Fibroblast of skin of left biceps (primary cell): ENCODE measurements at places on chromosomes 12 and 14.

DNA sequence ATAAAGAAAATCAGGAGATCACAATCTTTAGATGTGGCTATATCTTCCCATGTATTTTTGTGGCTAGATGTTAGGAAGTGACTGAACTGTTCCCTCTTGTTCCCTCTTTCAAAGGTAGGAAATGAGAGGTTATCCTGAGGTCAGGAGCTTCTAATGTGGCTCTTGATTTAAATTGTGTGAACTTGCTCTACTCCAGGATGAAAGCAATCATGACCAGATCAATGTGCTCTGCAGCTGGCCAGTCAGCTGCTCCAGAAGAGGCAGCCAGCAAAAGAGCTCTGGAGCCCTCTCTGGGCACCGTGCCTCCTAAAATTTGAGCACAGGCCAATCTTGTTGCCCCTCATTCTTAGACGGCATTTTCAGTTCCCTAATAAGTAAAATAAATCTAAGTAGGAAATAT lies 32.0 kb downstream of the CDK17 start:
- no peak for DNase-seq

DNA sequence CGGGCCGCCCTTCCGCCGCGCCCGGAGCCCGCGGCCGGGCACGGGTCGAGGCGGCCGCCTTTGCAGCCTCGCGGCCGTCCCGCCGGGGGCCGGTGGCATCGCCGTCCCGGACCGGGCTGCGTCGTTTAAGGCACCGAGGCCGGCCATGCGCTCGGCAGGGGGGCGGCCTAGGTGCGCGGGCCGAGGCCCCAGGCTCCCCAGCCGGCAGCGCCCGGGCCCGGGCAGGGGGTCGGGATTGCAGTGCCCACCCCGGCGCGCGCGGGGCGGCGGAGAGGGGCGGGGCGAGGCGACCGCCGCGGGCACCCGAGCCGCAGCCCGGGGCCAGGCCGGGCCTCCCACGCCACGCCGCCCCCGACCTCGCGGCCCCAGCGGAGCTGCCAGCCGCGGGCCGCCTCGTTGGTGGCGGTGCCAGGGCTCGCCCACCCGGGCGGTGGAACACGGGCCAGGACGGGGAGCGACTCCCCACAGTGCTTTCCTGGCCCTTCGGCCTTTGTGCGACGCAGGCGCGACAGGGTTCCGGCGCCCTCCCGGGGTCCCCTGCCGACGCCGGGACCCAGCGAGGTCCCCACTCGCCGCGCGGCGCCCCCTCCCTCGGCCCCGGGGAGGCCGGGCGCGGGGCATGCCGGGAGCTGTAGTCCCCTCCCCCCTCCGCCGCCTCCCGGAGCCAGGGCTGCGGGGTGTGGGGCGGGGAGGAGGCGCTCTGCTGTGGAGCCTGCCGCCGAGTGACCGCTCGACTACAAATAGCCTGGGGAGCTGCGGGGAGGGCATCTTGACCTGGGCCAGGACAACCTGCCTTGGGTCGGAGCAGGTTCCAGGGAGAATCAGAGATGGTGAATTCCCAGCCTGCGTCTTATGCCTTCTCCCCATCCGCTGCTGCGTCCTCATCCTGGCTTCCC lies 769 bp downstream of the FKBP4 start:
- no peak for DNase-seq

GRCh38 chr12:129393357-129393937 lies 510.4 kb downstream of the TMEM132D start:
- no peak for DNase-seq

GRCh38 chr12:40829738-40830144 lies 137.5 kb downstream of the CNTN1 start:
- no peak for DNase-seq

GRCh38 chr12:120230326-120230973 lies 29.5 kb upstream of the RPLP0 start:
- DNase-seq: peak; percentile 89

- no peak for DNase-seq
Measured at GRCh38 chr12:65853489-65854157, 29.3 kb downstream of the HMGA2 start.

GRCh38 chr14:76112889-76113624 lies 38.7 kb upstream of the GPATCH2L start:
- no peak for DNase-seq

DNA sequence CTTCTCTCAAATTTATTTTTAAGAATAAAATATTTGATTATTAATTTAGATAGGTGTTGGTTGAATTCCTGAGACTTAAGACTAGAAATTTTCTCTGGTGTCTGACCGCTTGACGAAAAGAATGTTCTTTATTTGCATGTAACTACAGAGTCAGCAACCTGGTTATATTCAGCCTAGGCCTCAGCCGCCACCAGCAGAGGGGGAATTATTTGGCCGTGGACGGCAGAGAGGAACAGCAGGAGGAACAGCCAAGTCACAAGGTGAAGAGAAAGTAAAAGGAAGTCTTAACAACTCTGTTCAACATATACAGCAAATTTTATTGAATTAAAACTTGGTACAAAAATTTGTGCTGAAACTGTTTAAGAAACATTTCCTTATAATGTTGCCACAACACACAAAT lies 5.2 kb downstream of the PIWIL1 start:
- no peak for DNase-seq

- DNase-seq: no peak
Measured at GRCh38 chr12:87841935-87842334, 187.3 kb downstream of the C12orf50 start.

DNA sequence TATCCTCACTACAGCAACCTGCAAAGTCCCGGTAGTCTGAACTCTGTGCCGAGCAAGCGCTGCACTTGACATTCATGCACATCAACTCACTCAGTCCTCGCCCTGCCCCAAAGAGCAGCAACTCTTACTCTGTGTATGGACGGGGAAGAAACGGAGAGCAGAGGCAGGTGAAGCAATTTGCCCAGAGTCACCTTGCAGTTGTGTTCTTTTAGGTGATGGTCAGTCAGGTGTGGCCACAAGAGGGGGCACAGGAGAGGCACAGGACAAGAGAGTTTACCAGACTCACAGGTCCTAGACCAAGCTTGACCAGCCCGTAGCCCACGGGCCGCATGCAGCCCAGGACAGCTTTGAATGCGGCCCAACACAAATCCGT lies 39.1 kb downstream of the TSPAN11 start:
- DNase-seq: no peak

DNA sequence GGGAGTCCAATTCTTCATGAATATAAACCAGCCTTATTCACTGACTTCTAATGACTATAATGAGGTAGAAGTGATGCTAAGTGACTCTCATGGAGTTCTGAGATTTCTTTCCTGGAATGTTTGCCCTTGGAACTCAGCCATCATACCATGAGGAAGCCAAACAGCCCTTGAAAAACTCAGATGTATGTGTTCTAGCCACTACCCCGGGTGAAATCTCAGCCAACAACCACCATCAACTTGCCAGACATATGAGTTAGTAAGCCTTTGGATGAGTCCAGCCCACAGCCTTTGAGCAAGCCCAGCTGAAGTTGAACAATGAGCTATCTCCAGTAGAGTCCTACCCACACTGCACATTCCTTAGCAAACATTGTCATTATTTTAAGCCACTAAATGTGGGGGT lies 149.5 kb downstream of the SLC6A15 start:
- DNase-seq: peak; percentile 70

DNA sequence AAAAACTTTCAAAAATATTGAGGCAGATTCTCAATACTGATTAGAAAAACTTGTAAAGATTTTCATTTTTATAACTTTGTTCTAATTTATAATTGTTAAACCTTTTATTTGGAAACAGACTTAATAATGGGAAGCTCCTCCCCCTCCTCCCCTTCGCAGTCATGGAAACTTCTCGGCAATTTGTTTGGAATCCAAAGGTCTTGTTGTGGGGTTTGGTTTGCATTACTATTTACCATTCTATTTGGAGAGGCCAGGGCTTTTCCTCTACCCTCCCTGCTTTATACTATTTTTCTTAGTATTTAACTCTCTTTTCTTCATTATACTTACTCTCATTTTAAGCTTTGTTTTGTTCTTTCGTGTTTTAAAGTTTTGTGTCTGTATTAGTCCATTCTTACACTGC lies 6.0 kb downstream of the SLC39A9 start:
- no peak for DNase-seq

- DNase-seq: no peak
Measured at GRCh38 chr14:99789581-99789980, 3.6 kb upstream of the EML1 start.

- DNase-seq: no peak
Measured at GRCh38 chr12:53478865-53479264, 20.4 kb downstream of the MAP3K12 start.

DNA sequence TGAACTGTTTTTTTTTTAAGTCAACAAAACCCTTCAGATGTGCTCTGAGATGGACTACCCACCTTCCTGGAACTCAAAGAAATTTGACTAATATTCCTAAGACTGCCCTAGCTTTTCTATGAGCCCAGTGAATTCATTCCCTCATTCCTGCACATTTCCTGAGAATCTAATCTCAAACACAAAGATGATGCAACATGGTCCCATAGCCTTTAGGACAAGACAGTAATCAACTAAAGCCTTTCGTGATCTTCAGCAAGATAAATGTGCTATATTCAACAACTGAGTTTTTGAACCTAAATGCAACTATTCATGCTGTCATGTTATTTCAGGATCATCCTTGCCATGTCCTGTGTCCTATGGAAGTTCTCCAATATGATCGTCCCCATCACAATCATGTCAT lies 5.0 kb downstream of the SETD3 start:
- no peak for DNase-seq

DNA sequence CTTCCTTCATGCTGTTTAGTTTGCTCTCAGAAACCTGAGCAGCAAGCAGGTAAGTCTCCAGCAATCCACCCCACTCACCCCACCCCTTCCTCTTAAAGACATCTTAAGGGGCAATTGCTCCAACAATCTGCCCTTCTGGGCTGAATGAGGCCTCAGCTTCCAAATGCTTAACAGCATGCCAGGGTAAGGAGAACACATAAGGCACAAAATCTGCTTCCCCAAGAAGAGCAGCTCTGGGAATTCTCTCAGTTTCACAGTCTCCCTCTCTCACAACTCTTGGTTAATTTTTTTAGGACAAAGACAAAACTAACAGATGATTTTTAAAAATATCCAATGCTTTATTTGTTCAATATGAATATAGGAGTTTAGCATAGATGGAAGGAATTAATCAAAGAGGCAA lies 288.9 kb upstream of the CCDC196 start:
- DNase-seq: no peak

DNA sequence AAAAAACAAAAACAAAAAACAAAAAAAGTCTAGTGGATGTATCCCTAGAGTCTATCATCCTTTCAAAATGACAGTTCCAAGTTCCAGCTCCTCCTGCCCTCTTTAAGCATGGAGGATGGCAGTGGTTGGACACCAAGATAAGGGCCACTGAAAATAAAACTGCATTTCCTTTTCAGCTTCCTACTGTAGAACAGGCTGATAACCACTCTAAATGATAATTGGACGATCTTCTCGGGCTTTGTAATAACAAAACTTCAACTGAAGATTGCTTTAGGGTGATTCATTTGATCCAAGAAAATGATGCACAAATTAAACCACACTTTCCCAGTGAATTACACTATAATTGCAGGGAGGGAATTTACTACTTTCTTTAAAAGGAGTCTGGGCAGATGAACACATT lies 42.2 kb upstream of the CRACR2A start:
- no peak for DNase-seq

DNA sequence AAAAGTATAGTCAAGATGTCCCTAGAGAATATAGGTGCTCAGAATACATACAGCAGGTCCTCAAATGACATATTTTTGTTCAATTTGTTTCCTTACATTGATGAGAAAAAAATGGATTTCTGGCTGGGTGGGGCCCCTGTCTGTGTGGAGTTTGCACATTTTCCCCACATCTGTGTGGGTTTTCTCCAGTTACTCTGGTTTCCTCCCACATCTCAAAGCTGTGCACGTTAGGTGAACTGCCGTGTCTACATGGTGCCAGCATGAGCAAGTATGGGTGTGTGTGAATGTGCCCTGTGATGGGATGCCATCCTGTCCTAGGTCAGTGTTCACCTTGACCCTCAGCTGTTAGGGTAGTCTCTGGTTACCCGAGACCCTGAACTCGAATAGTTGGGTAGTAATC lies 289.1 kb downstream of the GRIN2B start:
- no peak for DNase-seq

DNA sequence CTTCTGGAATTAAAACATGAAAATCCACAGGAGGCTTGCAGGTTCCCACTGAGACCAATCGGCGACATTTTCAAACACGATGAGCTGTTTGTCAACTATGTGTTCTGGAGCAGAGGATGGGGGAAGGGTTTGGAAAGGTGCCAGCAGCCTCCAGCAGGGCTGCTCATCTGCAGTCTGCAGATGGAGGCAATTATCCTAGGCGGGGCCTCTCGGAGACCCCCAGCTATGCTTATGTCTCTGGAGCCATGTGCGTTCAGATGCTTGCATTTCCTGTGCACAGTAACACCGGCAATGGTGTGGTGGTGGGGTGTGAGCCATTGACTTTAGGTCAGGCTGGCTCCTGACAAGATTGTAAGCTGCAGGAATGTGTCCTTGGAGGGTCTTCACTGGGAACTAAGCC lies 51.7 kb downstream of the RPH3A start:
- DNase-seq: peak; percentile 42

- DNase-seq: no peak
Measured at GRCh38 chr12:77601069-77601468, 229.6 kb upstream of the NAV3 start.

GRCh38 chr12:87368259-87368658 lies 660.9 kb downstream of the C12orf50 start:
- DNase-seq: no peak

DNA sequence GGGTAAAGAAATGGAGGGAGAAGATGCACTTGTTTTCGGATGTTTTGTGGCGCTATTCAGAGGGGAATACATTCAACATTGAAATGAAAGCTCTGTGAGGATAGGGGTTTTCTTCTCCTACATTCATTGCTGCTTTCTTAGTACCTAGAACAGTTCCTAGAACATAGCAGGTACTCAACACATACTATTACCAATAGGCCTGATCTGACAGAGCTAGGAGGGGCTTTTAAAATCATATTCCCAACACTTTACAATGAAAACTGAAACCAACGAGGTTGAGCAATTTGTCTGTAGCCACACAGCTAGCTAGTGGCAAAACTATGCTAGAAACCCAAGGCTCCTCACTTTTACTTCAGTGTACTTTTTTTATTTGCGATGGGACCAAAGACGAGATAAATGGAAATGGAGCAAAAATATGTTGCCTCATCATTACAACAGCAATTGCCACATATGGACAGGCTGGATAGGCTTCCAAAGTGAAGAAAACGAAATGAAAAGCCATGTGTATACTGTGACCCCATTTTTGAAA lies 23.1 kb upstream of the IL22 start:
- no peak for DNase-seq

- DNase-seq: no peak
Measured at GRCh38 chr12:81314903-81315531, 237.1 kb downstream of the ACSS3 start.
